GDM1 (cell line): ENCODE measurements at places on chromosomes 6 and 20.

DNA sequence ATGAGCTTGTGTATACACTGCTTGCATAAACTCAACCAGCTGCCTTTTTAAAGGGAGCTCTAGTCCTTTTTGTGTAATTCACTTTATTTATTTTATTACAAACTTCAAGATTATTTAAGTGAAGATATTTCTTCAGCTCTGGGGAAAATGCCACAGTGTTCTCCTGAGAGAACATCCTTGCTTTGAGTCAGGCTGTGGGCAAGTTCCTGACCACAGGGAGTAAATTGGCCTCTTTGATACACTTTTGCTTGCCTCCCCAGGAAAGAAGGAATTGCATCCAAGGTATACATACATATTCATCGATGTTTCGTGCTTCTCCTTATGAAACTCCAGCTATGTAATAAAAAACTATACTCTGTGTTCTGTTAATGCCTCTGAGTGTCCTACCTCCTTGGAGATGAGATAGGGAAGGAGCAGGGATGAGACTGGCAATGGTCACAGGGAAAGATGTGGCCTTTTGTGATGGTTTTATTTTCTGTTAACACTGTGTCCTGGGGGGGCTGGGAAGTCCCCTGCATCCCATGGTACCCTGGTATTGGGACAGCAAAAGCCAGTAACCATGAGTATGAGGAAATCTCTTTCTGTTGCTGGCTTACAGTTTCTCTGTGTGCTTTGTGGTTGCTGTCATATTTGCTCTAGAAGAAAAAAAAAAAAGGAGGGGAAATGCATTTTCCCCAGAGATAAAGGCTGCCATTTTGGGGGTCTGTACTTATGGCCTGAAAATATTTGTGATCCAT, 15.3 kb downstream of the TNFAIP3 start:
- peak; percentile 33 for DNase-seq

DNA sequence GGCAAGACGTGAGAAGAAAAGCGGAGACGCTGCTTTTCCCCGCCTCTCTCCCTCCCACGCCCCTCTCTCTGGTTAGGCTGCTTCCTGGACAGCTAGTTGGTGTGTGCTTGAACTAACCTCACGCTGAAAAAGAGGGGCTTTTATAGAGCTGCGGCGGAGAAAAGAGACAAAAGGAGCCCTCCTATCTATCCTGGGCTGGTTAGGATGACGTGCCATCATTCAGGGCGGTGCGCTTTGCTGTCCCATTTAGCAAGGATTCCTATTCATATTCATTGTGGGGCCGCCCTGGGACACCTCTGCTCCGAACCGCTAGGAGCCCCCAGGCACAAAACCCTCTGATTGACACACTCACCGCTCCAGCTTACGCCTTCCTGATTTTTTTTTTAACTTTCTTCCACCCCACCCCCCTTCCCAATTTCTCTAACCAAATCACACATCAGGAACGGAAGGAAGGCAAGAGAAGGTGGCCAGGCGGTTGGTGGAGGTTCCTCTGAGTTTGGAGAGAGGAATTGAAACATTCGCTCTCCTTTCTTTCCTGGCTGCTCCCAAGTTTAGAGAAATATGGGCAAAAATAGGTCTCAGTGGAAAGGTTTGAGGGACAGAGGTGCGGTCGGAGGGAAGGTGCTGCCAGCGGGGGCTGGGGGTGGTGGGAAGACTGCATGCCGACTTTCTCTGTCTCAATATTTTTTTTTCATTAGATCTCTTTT, at the start of gene OLIG3:
TSS of gene OLIG3 (minus strand) at position 114 of the 707 bp plus-strand sequence. CDS start 224 bp downstream, outside the sequence.
- no peak for DNase-seq

- no peak for DNase-seq
Measured at GRCh38 chr6:35419417-35419816, 32.7 kb upstream of the FANCE start.

GRCh38 chr6:110446405-110446804, 30.0 kb downstream of the SLC22A16 start:
- no peak for DNase-seq

DNA sequence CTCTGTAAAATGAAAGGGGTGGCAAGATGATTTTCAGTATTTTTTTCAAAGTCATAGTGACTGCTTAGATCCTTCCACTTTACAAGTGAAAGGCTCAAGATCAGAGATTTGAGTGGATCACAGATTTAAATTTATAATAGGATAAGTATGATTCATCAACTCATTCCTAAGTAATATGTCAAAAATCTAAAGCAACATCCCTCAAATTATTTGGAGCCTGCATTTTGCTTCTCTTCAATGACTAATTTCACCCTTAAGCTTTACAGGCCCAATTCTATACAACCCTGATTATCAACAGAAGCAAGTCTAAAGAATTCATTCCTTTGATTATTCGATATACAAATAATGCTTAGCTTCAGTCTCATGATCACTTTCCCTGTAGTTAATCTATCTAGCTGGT, 93.9 kb upstream of the HEY2 start:
- DNase-seq: no peak

- no peak for DNase-seq
Measured at GRCh38 chr6:168528474-168529095, 87.6 kb downstream of the SMOC2 start.

DNA sequence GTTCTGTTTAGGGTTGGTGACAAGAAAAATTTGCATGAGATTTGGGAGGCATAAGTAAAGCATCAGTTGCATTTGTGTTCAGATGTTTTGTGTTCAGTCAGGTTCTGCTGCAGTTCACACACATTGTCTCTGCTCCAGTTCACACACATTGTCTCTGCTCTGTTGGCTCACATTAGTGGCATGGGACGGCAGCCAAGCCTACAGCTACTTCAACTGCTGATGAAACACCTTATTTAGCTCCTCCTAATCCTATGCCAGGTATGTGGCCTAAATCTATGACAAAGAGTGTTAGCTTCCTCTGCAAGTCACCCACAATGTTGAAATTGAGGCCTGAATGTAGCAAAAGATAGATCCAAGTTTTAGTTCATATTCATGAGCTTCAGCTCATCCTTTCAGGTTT, 278.1 kb upstream of the SYNCRIP start:
- no peak for DNase-seq
